CD4-positive, alpha-beta T cell (primary cell): ENCODE measurements at places on chromosomes 7 and 10.

DNA sequence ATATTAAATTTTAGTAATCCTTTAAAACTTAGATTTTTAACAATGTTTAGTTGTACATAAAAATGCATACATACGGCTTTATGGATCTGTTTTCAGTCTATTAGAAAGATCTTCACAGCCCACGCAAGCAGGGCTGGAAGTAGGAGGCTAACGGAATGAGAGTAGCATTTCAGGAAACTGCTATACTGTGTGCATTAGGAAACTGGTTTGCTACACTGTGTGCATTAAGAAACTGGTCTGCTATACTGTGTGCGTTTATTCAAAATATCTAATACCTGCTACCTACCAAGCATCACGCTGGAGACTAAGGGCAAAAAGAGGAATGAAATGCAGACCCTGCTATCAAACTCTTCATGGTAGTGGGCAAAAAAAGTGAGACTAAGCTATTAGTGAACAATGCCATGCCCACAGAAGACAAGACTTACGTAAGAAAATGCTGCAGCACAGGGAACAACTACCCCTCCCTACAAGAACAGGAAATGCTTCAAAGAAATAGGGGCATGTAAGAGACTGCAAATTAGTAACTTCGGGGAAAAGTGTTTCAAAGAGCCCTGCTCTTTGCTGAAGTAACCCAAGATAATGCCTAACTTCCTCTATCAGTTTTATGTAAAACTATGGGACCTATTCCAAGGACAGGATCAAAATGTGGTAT lies 11.3 kb downstream of the RAB11FIP2 start:
- H3K27ac ChIP-seq: no peak overlapping the region
- peaks cover 7% of the 10 kb centered on the region for H3K36me3 ChIP-seq
- no peak overlapping the region for H3K4me3 ChIP-seq
- no peaks in the 10 kb centered on the region for H3K27me3 ChIP-seq
- peaks cover 2% of the 10 kb centered on the region for H3K4me1 ChIP-seq

DNA sequence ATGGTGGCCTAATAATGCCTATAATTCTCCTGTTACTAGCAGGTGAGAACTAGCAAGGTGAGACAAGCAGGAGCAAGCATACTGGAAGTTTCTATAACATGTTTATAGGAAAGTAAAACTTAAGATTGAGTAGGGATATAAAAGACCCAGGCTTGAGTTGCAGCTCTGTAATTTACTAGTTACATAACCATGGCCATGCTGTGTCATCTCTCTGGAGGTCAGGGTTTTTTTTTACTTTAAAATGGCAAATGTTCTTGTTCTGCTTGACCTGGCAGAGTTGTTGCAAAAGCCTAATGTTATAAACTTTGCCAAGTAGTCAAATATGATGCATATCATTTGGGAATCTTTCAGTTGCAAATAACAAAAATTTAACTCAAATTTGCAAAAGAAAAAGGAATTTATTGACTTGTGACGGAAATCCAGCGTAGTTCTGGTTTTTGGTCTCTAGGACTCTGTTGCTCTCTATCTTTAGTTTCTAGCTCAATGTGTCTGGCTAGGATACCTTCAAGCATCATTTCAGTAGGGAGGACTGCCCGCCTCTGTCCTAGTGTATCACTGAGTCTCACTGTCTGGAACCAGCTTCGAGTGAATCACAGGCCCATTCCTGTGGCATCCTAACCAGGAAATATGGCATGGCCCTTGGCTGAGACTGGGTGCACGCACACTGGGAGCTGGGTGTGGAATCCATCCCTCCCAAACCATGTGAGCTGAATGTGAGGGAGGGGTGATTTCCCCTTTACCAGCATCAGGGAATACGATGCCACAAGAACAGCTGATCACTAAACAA lies 67.9 kb downstream of the ADAM22 start:
- H3K36me3 ChIP-seq: no peaks in the 10 kb centered on the region
- no peak for DNase-seq
- H3K4me3 ChIP-seq: no peak overlapping the region
- H3K27me3 ChIP-seq: no peaks in the 10 kb centered on the region
- no peak overlapping the region for H3K27ac ChIP-seq
- no peaks in the 10 kb centered on the region for H3K4me1 ChIP-seq

DNA sequence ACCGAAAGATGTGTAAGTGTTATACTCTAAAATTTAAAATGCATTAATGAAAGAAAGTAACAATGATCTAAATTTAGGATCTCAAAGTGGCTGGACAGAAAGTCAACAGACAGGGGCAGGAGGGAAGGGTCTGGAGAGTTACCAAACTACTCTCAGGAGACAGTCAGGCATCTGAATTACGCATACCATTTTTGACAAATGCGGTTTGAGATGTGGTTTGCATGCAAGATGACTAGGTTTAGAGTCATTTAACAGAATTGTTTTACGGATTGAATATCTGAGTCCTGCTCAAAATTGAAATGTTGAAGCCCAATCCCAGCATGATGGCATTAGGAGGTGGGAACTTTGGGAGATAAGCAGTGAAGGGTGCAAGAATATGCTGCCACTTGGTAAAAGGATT lies 314.1 kb downstream of the WDR11 start:
- H3K4me3 ChIP-seq: no peak overlapping the region
- H3K36me3 ChIP-seq: no peaks in the 10 kb centered on the region
- no peak for DNase-seq
- no peak overlapping the region for H3K27ac ChIP-seq

DNA sequence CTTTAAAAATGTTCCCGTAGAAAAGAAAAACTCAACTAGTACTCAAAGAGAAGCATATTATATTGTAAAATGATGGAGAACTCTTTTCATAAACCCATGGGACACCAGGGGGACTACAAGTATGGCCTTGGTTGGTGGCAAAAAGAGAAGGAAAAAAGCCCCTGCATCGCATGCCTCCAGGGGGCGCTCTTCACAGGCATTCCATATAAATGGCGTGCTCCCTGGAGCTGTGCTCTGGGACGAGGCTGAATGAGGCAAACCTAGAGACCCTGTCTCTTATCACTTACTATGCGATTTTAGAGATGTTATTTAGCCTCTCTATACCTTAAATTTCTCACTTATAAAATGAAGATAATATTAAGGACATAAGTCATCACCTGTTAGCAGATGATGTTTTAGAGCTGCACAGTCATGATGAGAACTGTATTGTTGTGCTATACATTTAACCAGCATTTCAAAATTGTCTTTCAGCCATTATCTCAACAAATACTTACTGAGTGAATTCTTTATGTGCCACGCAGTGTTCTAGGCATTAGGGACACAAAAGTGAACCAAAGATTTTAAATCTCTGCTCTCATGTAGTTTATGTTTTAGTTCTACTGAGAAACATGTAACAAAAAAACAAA lies 105.8 kb downstream of the ARHGAP21 start:
- H3K27me3 ChIP-seq: no peaks in the 10 kb centered on the region
- no peaks in the 10 kb centered on the region for H3K36me3 ChIP-seq
- DNase-seq: peak; percentile 33
- H3K27ac ChIP-seq: no peak overlapping the region
- no peak overlapping the region for H3K4me3 ChIP-seq
- H3K4me1 ChIP-seq: no peaks in the 10 kb centered on the region

- DNase-seq: no peak
- no peaks in the 10 kb centered on the region for H3K4me1 ChIP-seq
- H3K36me3 ChIP-seq: no peaks in the 10 kb centered on the region
- H3K27me3 ChIP-seq: no peaks in the 10 kb centered on the region
- no peak overlapping the region for H3K27ac ChIP-seq
These were observed 72.8 kb upstream of the ZNF479 start for GRCh38 chr7:57205000-57205399.

GRCh38 chr7:27367933-27368549 lies 125.4 kb downstream of the EVX1 start:
- H3K4me3 ChIP-seq: no peak overlapping the region
- DNase-seq: no peak
- no peaks in the 10 kb centered on the region for H3K36me3 ChIP-seq
- H3K27ac ChIP-seq: no peak overlapping the region
- H3K4me1 ChIP-seq: no peaks in the 10 kb centered on the region

GRCh38 chr10:88477343-88478085 lies 105.6 kb downstream of the RNLS start:
- no peaks in the 10 kb centered on the region for H3K27me3 ChIP-seq
- H3K27ac ChIP-seq: no peak overlapping the region
- H3K4me3 ChIP-seq: no peak overlapping the region
- no peak for DNase-seq
- no peaks in the 10 kb centered on the region for H3K36me3 ChIP-seq

DNA sequence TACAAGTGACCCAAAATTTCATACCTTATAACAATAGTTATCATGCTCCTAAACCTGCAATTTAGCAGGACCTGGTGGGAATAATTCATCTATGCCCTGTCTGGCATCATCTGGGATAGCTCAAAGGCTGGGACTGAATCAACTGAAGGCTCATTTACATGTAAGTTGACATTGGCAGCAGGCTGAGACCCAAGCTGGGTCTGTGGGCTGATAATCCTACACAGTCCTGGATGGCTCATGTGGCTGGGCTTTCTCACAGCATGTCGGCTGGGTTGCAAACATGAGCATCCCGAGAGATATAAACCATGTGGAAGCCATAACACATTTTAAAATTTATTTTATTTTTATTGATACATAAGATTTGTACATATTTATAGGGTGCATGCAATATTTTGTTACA lies 19.5 kb upstream of the ABCB5 start:
- no peak overlapping the region for H3K4me3 ChIP-seq
- no peak overlapping the region for H3K27ac ChIP-seq
- peaks cover 2% of the 10 kb centered on the region for H3K4me1 ChIP-seq
- DNase-seq: no peak
- H3K36me3 ChIP-seq: no peaks in the 10 kb centered on the region
- H3K27me3 ChIP-seq: peaks cover 2% of the 10 kb centered on the region

- peaks cover 28% of the 10 kb centered on the region for H3K4me1 ChIP-seq
- DNase-seq: no peak
- no peaks in the 10 kb centered on the region for H3K27me3 ChIP-seq
- H3K27ac ChIP-seq: no peak overlapping the region
- no peaks in the 10 kb centered on the region for H3K36me3 ChIP-seq
These were observed 57.2 kb upstream of the VIPR2 start for GRCh38 chr7:159201722-159202330.

DNA sequence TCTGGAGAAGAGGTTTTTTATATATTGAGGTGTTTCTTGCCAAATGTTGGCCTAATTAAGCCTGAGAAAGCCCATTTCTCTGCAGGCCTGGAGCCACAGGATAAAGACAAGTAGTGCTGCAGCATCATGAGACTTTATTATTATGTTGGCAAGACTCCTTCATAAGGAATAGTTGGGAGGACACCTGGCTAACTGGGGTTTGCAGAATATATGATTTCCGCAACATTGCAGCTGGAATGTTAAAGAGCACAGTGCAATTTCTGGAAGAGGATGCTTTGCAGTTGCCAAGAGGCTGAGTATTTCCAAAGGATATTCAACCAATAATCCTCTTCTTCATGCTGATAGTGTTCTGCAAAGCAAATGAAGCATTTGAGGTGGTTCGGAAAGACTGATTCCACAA lies 1512.8 kb upstream of the LRRTM3 start:
- no peaks in the 10 kb centered on the region for H3K27me3 ChIP-seq
- DNase-seq: no peak
- no peak overlapping the region for H3K4me3 ChIP-seq
- no peaks in the 10 kb centered on the region for H3K36me3 ChIP-seq
- H3K4me1 ChIP-seq: no peaks in the 10 kb centered on the region

DNA sequence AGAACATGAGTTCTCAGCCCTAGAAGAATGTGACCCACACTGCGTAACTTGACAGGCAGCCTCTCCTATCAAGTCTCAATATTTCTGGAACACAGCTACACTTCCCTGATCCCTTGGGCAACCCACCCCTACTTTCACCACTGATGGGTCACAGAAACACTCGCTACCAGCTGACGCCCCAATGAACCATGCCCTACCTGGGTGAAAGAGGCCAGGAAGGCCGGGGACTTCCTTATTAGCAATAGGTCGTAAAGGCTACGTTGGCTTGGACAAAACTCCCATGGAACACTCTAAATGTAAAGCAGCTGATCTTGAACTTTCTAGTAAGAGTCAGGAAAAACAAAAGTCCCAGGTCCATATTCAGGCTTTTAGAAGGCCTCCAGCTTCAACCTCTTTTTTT lies 202.3 kb upstream of the KCTD7 start:
- no peak for DNase-seq
- no peak overlapping the region for H3K4me3 ChIP-seq
- no peaks in the 10 kb centered on the region for H3K27me3 ChIP-seq
- H3K27ac ChIP-seq: no peak overlapping the region
- H3K4me1 ChIP-seq: no peaks in the 10 kb centered on the region

DNA sequence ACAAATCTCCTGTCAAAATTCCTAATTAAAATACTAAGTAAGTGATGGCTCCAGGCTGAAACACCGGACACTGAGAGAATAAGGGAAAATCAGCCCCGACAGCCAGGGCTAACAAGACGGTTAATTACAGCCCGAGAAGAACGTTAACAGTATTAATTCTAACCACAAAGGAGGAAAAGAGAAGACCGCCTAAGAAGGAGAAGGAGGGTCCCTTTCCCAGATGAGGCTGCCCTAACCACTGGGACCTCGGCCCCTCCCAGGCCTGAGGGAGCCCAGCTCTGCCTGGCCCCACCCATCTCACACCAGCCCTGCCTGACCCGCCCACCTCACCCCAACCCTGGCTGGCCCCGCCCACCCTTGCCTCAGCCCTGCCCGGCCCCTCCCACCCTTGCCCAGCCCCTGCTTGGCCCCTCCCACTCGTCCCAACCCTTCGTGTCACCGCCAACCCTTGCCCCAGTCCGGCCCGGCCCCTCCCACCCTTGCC lies 51.3 kb downstream of the PWWP2B start:
- H3K27ac ChIP-seq: peak overlapping the region; percentile 97
- H3K4me3 ChIP-seq: no peak overlapping the region
- DNase-seq: no peak
- H3K4me1 ChIP-seq: peaks cover 80% of the 10 kb centered on the region
- H3K27me3 ChIP-seq: no peaks in the 10 kb centered on the region
- H3K36me3 ChIP-seq: no peaks in the 10 kb centered on the region

DNA sequence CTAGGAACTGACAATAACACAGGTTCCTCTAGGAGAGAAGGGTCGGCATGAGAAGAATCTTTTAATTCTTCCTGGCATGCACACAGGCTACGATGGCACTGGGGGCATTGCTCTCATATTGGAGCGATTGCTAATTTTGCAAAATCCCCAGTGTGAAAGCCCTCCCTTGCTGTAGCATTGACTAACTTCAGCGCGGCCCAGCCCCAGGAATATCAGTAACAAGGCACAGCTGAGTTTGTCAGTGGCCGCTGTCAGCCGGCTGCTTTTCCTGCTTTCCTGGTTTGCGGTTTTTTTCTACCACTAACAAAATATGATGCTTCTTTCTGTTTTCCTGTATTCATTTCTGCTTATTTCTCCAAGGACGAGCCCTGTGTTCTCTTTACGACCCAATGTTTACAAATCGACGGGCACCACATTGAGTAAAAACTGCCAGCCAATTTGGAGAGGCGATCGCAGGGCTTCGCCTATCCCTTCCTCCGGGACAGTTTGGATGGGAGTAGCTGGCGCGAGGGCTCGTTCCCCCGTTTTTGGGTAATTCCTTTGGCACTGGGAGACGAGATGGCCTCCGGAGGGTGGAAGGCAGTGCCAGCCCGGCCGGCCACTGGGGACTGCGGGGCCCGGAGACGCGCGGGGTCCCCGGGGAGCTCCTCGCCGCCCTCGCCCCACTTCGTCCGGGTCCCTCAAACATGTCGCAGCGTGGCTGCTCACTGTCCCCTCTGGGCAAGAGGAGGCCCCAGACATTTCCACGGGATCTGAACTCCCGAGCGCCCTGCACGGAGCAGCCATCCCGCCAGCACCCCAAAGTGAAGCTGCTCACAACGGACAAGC lies 967 bp downstream of the ADARB2 start:
- no peak for DNase-seq
- peak overlapping the region; percentile 22 for H3K4me3 ChIP-seq
- no peaks in the 10 kb centered on the region for H3K36me3 ChIP-seq
- no peak overlapping the region for H3K27ac ChIP-seq

- H3K27ac ChIP-seq: no peak overlapping the region
- H3K4me3 ChIP-seq: no peak overlapping the region
- no peaks in the 10 kb centered on the region for H3K36me3 ChIP-seq
- H3K4me1 ChIP-seq: no peaks in the 10 kb centered on the region
- peaks cover 5% of the 10 kb centered on the region for H3K27me3 ChIP-seq
These were observed 56.4 kb upstream of the CAV2 start for GRCh38 chr7:116443101-116443523.
